ENCODE measurements at places on chromosomes 16 and 17.

DNA sequence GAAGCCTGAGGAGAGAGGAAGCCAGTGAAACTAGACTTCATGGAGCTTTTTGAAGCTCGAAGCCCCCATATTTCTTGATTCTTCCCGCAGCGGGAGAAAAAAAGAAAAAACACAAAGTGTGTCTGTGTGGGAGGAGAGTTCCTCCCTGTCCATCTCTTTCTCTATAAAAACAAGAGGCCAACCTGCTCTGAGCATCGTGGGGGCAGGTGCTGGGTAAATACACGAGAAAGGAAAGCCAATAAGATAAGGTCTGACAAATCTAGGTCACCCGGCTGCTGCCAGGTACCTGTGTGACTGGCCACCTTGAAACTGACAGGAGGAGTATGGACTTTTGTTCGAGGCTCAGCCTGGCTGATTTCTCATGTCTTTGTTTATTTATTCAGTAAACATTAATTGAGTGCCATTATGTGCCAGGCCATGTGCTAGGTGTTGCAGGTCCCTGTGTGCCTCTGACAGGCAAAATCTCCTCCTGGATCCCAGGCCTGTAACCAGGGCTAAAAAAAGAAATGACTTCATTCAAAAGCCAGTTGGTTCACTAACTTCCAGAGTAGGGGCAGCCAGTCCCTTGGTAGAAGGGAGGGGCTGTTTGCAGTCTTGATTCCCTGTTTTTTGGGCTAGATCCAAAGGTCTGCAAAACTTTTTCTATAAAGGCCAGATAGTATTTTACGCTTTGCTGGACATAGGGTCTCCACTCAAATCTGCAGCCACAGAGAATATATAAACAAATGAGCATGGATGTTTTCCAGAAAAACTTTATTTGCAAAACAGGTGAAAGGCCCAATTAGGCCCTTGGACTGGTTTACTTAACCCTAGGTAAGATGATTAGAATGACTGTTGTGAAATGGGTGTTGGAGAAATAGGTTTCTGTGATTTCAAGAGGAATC lies 35.6 kb downstream of the YPEL2 start:
- no peak for DNase-seq

- DNase-seq = peak; percentile 31
These were observed 20.9 kb upstream of the MPRIP start for GRCh38 chr17:17021194-17021863.

GRCh38 chr17:45224671-45225050 lies 3.0 kb downstream of the FMNL1 start:
- DNase-seq = no peak

DNA sequence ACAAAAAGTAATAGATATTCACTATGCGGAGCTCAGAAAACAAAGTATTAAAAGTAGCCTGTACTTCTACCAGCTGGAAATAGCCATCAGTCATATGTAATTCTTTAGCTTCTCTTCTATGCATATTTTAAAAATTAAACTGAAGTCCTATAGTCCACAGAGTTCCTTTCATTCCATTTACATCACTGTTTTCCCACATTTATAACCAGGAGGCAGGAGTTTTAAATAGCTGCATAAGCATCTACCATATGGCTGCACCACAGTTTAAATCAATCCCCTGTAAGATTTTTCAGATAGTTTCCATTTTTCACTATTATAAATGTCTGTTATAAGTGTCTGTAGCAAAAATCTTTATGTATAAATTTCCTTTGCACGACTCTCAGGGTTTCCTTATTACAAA lies 45.1 kb downstream of the ZFHX3 start:
- DNase-seq = no peak

- DNase-seq = no peak
These were observed 1.2 kb downstream of the NFATC3 start for GRCh38 chr16:68086336-68086841.

DNA sequence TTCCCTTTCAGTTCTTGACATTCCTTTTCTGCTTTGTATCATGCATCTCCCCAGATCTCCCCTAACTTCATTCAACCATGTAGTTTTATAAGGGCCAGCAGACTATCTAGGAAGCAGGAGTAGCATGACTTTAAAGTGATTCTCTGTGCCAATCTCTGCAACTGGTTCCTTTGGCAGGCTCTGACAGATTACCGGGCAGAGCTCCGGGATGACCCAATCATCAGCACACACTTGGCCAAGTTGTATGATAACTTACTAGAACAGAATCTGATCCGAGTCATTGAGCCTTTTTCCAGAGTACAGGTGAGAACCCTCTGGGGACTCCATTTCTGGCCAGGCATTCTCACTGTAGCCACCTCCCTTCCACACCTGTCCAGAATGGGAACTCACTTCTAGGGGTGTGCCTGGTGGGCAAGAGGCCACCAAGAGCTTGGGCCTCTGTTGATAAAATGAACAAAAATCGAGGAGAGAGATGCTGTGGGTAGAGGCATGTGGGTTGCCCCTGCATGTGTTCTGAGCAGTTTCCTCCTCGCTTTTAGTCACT lies 7.6 kb upstream of the CDK5R1 start:
- DNase-seq = no peak

DNA sequence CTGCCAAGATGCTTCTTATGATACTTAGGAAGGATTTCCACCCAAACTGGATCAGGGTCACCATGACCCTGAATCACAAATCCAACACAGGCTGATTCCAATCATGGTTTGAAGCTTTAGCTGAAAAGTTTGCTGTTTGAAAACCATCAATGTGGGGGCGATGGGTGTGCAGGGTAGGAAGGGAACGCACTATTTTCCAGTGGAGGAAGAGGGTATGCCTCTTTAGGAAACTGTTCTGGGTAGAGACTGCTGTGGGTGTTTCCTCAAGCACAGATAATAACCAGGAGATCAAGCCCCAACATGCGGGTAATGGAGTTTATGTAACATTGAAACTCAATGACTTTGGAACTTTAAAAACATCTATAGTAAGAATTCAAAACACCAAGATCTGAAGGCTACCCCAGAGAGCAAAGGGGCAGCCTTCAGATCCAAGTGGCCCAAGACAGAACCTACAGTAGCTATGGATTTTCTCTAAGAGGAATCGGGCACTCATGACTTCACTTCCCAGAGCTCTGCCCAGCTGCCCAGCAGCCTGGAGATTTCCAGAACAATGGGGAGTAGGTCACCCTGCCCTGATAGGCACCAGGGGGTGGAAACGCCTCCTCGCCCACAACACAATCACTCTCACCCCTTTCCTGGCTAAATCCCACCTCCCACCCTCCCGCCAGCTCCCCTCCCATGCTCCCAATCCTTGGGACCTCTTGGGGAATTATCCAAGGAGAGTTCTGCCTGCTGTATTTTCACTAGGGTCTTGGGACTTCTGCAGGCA lies 22.8 kb downstream of the TRIM25 start:
- DNase-seq = no peak

GRCh38 chr16:48330189-48330840 lies 54.9 kb downstream of the SIAH1 start:
- DNase-seq = no peak

DNA sequence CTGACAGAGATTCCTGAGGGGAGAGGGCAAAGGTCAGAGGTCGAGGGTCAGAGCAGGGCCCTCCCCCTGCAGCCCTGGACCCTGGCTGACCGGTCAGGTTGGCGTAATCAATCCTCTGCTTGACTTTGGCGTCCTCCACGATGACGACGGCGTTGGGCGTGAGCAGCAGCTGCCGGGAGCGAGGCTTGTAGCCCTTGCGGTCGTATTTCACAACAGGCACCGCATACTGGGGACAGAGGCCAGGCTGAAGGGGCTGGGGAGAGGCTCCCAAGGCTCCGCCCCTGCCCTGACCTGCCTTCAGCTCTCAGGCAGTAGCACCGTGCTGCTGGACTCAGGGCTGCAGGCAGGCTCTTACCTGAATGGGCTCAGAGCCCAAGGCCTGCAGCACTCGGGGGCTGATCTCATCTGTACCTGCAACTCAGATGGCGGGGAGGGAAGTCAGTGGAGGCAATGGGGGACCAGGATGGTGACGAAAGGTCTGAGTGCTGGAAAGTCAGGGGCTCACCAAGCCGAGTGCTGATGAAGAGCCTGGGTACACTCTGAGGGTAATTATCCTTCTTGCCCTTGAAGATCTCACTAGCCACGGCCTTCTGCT lies 12.0 kb upstream of the CRK start:
- DNase-seq = no peak

- DNase-seq = no peak
These were observed 1.4 kb upstream of the SLC25A10 start for GRCh38 chr17:81710514-81711308.

DNA sequence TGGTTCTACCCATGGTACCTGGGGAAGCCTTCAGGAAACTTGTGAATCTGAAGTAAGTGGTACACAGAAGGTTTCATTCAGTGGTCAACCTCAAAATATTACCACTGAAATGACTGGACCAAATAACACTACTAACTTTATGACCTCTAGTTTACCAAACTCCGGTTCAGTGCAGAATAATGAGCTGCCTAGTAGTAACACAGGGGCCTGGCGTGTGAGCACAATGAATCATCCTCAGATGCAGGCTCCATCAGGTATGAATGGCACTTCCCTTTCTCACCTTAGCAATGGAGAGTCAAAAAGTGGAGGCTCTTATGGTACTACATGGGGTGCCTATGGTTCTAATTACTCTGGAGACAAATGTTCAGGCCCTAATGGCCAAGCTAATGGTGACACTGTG lies 55.9 kb upstream of the SLC5A11 start:
- DNase-seq = no peak

GRCh38 chr17:5110816-5111215 lies 862 bp downstream of the ZNF232 start:
- peak; percentile 6 for DNase-seq

DNA sequence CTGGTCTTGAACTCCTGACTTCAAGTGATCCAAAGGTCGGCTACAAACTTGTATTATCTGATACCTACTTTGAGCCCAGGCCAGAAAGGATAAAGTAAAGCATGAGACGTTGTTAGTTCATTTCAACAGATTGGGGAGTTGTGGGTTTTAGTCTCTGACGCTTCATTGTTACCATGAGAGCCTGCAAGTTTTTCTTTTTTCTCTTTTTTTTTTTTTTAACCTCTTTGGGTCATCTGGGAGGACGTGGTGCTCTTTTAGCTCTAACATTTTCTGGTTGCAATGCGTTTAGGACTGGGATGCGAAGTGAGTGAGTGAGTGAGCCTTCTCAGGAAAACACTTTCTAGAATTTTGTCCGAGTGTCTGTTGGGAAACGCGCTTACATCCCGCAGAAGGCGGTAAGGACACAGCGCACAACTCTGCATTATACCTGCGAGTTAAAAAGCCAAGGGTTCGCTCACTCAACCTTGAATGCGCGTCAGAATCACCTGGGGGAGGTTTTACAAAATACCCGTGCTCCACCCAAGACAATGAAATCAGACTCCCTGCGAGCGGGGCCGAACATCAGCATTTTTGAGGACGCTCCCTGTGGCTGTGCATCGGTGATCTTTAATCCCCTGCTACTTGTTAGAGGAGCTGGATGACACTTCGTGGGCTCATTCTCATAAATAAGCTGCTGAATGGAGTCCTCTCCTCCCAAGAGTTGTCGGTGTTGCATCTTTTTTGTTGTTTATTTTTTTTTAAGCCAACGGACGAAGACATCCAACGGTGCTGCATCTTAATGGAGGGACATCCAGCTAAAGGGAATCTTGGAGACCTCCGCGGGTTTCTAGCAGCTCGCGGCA lies 629 bp upstream of the RNF135 start:
- no peak for DNase-seq

DNA sequence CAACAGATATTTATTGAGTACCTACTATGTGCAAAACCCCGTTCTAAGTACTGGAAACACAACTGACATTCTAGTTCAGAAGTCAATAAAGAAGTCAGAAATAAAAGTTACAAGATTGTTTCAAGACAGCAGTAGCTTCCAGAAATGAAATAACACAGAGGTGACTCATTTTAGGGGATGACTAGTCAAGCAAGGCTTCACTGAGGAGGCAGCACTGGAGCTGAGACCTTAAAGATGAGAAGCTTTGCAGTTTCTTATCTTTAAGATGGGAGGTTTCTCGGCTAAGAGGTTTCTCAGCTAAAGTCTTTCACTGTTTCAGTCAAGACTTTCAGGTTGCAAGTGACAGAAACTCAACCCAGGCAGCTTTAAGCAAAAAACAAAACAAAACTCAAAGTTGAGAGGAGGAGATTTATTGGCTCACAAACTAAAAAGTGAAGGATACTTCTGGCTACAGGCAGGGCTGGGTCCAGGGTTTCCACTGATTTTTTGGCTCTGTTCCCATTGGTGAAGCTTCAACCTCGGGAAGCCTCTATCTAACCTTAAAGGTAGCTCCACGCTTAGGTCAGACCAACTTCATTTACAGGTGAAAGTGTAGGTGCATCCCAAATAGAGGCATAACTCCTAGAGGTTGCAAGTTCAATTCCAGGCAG lies 7.4 kb upstream of the MMP2 start:
- DNase-seq = no peak

GRCh38 chr16:75248142-75248535 lies 3.3 kb downstream of the BCAR1 start:
- peak; percentile 49 for DNase-seq

DNA sequence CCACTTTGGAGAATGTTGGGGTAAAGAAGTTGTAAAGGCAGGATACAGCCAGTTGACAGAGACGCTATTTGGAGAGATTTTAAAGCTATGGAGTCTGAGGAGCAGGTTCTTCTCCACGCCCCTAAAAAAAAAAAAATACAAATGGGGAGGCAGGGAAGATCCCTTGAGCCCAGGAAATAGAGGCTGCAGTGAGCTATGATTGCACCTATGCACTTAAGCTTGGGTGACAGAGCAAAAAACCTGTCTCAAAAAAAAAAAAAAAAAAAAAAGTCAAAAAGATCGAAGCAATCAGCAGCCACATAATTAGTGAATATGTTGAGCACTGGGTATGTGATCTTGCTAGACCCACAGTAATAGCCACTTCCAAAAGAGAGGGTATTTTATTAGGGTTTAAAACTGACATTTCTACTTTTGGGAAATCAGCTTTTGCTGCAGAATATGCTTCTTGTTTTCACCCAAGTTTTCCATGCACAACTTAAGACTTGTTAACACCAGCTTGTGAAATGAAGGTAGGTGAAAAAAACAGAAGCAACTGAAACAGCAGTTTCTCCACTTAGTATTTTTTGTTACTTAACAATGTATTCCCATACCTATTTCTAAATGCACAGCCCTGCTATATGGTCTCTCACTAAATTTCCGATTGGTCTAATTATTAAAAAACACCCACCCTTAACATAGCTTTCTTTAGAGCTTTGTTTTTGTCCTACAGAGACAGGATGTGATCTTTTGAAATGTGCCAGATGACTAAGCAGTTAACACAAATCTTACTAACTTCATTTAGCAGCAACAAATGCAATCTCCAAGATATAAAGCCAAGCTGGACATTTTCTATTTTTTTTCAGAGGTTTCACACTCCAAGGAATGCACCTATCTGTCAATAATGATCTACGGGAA lies 2.5 kb upstream of the ARL6IP1 start:
- no peak for DNase-seq

Measured in C1 segment of cervical spinal cord (tissue), 14 donors.